ENCODE measurements at places on chromosomes 13 and 19. TPM values are rescaled to one million over a fixed set of nuclear protein-coding genes. Genes with fewer than 3 reads are reported as not detected.

The TECR gene
- 73.3 TPM for polyA plus RNA-seq

The USE1 gene
- 44.7 TPM for polyA plus RNA-seq

The KLF1 gene
- 0.30 TPM for polyA plus RNA-seq

DNA sequence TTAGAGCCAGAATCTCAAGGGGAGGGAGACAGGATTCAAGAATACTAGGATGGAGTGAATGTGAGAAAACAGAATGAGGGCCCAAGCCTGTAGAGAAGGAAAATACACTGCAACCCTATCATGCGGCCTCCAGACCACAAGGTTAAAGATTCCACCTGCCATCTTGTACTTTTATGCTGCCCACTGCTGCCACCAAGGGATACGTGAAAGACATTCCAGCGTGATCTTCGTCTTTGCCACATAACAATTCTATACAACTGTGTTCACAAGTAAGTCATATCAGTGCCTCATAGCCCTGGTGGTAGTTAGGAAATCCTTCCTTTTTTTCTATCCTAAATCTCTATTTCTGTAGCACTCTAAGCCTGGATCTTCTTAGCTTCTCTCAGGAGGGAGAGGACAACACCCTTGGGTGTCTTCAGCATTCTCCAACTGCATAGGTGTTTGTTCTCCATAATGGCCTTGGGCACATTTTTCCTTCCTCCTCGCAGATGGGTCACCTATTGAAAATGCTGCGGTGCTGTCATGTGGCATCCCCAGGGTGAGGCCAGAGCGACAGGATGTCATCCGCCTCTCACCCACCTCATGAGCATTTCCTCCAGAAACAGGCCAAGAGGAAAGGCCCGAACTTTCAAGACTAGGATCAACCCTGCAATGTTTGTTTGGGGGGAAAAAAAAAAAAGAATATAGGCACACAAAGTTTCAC is 13.6 kb downstream of the TPT1 start:
- DNase-seq: no peak

GRCh38 chr13:99063178-99063577 is 85.3 kb upstream of the DOCK9 start:
- DNase-seq: no peak

DNA sequence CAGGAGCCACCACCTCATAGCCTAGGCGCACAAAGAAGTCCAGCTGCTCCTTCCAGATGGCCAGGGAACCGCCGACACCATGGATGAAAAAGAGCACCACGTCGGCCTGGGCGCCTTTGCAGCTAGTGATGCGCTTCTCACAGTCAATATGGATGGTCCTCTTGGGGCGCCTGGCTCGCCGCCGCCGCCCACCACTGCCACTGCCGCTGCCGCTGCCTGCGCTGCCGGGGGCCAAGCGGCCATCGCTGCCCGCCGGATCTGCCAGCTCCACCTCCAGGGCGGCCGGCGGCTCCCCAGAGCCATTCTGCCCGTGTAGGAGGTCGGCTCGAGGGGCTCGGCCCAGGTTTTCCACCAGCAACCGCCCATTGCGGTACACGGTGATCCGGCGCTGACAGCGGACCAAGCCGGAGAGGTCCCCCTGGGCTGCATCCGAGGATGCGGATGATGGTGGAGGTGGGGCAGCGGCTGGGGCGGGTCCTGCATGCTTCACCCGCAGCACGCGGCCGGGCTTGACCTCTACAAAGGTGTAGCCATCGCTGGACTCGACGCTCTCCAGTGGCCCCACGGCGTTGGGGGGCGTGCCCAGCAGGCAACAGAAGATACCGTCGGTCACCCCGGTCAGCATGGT is 2.1 kb downstream of the ABHD8 start:
- DNase-seq: no peak

DNA sequence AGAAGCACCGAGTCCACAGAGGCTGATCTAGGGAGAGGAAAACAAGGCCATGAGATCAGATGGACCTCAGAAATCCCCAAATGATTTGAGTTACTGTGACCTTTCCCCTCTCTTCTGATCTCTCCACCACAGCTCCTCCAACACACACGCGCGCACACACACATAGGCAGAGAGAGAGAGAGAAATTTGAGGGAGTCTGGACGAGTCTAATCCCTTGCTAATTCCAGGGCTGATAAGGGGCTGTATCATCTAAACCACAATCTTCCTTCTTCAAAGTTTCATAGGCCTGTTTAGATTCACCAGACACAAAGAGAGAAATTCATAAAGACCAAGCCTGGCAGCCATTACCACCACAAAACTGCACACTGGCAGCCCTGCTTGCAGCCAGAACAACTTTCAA is 8.6 kb downstream of the ZFP82 start:
- DNase-seq: no peak

DNA sequence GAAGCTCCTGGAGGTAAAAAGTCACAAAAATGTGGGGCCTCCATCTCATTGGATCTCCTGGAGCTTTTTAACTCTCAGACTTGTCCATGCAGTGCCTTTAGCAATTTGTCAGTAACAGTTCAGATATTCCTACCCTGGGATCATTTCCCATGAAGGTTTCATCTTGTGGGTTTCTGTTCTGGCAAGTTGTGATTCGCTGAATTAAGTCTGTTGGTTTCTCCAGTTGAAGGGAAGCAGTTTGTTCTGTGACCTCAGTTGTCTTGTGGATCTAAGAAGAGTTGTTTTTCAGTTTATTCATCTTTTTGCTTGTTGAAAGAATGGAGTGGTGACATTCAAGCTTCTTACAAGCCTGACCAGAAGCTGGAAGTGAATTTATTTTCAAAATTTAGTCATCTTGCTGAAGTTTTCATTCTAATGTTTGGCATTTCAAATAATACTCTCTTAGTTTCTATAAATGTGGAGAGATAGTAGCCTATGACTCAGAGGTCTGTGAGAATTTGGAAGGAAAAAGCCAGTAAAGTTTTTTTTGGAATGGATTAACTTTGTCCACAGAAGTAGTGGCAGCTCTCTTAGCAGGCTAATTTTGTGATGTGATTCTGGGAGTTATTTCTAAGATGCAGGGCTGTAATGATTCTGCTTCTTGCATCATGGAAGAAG is 120.1 kb upstream of the CSNK1A1L start:
- no peak for DNase-seq

- peak; percentile 20 for DNase-seq
Observed at GRCh38 chr19:48249502-48250014, 6.2 kb downstream of the CARD8 start.

All from right lung (tissue), 10 donors.